ENCODE measurements at places on chromosomes 6 and 20.

GRCh38 chr6:30500421-30501355 is 11.4 kb downstream of the HLA-E start:
- no peak for DNase-seq

- DNase-seq = no peak
Measured at GRCh38 chr20:59134182-59134581, 29.4 kb upstream of the ZNF831 start.

- DNase-seq = no peak
Measured at GRCh38 chr20:48162621-48163020, 377.3 kb upstream of the SULF2 start.

DNA sequence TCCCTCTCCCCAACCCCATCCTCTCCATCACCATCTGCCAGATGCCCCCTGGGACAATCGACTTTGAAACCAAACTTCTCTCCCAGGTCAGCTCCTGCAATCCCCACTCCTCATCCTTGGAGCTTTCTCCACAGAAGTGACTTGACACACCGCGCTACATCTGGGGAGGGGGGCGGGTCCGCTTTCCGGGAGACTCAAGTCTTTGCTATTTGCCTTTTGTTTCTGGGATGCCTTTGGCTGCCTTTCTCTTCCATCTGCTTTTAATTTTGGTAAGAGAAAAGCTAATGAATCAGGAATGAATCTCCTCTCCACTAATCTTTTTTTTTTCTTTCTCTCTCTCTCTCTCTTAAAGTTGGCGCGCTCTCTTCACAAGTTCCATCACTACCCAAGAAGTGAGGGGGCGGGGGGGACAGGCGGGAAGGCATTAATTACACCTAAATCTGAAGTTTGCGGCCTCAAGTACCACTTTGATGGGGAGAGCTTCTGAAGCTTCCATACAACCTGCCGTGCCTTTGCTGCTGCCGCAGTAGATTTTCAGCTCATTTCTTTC is 664 bp upstream of the TPBG start:
- DNase-seq = no peak

- DNase-seq = no peak
Measured at GRCh38 chr6:169700296-169700695, 1.5 kb downstream of the WDR27 start.

DNA sequence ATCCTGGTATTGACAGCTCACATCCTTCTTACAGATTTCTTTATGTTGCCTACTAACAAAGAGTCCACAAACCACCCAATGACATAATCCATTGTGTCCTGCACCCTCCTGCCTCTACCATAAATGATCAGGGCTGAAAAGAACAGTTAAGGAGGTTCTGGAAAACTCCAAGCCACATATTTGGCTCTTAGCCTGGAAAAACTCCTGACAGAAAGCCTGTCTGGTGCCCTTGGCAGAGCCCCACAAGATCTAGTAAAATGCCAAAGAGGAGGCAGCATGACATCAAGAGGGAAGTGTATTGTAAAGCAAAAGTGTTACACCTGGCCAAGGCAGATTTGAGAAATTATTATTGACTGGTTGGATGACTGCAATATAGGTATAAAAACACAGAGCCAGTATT is 126.4 kb upstream of the VGLL2 start:
- no peak for DNase-seq

DNA sequence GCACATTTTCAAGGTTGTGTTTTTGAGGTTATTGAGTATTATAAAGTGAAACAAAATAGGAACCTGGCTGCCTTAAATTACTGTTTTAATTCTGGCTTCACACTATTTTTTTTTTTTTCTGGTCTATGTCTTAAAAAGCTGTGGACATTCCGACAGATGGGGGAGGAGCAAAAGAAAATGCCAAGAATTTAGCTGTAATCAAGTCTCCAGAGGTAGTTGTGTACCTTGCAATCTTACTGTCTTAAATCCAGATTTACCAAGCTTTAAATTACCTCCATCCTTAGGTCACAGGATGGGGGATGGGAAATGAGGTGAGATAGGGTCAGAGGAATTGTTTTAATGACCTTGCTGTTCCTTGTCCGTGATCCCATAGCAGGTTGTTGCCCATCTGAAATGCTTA is 182.8 kb downstream of the UTRN start:
- no peak for DNase-seq

DNA sequence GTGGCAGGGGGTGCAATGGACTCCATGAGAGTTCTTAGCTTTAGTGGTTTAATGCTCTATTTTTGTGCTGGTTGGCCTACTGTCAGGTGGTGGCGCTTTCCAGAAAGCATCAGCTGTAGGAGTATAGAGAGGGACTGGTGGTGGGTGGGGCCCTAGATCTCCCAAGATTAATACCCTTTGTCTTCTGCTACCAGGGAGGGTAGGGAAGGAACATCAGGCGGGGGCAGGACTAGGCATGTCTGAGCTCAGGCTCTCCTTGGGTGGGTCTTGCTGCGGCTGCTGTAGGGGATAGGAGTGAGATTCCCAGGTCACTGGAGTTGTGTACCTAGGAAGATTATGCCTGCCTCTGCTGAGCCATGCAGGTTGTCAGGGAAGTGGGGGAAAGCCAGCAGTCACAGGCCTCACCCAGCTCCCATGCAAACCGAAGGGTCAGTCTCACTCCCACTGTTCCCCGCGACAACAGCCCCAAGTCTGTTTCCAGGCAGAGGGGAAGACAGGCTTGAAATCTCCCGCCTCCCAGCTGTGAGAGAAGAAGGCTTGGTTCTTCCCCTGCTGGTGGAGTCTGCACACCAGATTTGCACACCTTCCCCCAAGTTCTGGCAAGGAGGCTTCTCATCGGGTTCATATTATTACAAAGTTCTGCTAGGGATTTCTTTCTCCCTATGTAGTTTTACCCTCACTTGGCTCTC is 46.7 kb upstream of the PKIB start:
- DNase-seq = no peak

DNA sequence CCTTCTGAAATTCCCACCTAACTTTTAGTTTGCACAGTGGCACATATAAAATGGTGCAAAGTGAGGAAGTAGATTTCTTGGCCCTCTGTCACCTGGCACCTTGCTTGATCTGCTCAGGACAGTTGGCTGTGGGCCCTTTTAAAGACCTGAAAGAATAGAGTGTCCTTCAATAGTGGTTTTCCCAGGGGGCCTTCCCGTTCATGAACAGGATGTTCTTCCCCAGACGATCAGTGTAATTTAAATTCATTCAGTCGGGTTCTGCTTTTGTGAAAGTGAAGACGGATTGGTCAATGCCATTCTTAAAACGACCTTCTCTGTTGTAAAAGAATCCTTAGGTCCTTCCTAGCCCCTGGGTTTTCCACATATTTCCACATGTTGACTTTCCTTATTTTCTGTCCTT is 178.5 kb downstream of the SASH1 start:
- peak; percentile 8 for DNase-seq

GRCh38 chr20:14569641-14570040 is 232.2 kb upstream of the FLRT3 start:
- DNase-seq = no peak

- no peak for DNase-seq
Measured at GRCh38 chr6:132584698-132585097, 4.8 kb downstream of the TAAR5 start.

DNA sequence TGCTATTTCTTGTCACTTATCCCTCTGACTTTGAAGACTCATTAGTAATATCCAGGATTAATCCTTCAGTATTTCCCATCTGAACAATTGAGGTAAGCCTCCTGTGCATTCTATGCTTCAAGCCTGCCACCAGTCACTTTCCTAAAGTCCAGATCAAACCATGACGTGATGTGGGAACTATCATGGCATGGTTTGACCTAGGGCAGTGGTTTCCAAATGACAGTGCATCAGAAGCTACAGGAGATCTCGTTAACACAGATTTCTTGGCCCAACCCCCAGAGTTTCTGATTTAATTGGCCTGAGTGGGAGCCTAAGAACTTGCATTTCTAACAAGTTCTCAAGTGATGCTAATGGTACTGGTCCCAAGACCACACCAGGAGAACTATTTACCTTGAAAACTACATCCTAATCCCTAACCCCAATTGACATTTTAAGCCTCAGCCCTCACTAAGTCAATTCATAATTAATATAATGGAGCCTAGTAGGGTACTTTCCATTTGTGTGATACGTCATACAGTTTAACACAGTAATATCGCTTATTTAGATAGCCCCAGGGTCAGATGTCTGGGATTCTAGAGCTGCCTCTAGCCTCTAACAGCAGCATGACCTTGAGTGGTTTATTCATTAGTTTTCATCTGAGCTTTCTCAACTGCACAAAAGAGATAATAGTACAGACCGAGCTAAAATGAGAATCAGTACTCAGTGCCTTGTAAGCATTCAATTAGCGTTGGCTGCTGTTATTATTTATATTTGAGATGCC is 907.6 kb downstream of the TFAP2A start:
- DNase-seq = no peak

GRCh38 chr6:80642452-80642851 is 536.0 kb downstream of the BCKDHB start:
- DNase-seq = no peak

DNA sequence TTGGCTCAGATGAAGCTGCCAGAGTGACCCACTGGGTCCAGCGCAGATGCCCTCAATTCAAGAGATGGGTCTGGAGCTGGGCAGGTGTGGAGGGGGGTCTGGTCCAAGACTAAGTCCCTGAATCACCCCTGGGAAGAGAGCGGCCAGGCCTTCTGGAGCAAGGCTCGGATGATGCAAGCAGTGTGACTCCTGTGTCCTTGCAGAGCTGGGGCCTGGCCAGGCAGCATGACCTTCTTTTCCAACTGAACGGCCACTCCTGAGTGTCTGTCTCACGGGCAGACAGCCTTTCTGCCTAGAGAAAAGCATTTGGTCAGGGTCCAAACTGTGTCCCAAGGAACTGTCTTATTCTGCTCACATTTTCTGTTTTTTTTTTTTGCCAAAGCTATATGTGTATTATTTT is 42.6 kb upstream of the FNDC1 start:
- DNase-seq = peak; percentile 59

DNA sequence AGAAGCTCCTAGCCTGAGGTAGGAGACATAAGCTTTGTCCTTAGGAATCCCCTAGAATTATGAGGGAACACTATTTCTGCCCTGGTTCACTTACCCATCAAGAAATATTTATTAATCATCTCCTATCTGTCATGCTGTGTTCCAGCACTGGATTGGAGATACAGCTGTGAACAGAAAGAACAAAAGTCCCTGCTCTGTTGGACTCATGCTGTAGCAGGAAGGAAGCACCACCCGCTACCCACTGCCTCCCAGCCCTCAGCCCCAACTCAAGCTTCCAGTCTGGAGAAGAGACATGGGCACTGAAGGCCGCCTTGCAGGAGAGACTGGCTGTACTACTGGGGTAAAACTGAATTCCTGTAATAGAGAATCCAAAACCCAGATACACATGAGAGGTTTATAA is 78.0 kb downstream of the MDGA1 start:
- no peak for DNase-seq

- DNase-seq = no peak
Measured at GRCh38 chr20:54139188-54139587, 34.6 kb downstream of the CYP24A1 start.

DNA sequence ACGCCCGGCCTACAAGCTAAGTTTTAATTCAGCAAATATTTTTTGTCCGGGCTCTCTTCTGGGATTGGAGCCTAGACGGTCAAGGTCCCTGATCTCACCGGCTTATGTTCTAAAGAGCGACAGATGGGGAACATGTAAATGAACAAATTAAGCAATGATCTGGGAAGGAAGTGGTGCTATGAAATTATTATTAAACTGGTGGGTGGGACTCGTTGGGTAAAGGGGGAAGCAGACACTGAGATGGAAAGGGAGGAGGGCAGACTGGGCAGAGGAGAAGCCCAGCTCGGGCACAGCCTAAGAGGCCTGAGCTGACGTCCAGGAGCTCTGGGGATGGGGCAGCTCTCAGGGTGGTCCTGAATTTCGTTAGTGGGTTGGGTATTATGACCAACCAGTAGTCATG is 81.8 kb upstream of the AGPAT4 start:
- no peak for DNase-seq

DNA sequence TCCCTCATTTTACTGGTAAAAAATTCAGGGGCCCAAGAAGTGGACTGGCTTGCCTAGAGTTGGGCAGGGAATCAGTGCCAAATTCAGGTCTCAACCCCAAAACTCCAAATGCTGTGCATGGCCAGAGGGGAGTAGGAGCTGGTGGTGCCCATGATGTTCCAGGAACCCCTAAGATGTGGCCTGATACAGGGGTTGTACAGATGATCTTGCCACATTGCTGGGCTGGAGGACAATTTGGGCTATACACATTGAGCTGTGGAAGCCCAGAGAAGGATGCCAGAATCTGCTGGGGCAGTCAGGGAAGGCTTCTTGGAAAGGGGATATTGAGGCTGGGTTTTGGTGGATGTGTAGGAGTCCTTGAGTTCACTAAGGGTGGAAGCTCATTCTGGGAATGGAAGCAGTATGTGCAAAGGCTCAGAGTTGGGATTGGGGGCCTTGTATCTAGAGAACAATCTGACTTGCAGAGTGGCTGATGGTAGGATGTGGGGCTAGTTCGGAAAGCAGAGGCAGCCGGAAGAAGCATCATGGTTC is 38.0 kb upstream of the APCDD1L start:
- no peak for DNase-seq

GRCh38 chr20:45181639-45182038 is 6.9 kb downstream of the PI3 start:
- DNase-seq = no peak

DNA sequence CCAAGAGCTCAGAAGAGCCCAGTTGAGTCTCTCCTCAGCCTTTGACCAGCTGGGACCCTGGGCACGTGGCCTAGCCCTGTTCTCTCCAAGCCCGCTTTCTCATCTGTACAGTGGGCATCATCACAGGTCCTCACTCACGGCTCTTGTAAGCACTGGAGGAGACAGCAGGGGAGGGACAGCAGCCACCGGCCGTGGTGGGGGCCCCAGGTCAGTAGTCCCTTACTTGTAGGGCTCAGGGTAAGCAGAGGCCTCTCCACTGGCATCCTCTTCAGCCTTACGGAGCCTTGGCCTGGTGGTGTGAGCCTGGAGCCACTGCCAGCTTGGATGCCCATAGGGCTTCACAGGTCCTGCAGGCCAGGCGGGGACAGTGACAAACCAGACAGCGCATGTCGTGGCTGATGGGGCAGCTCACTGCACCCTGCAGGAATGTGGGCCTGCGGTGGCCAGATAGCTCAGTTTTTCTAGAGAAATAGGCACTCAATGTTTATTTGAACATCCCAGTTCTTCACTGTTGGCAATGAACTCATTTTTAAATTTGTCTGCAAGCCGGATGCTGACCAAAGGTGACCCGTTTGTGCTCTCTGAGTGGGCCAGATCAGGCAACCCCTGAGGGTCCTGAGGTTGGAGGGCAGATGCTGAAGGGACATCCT is 65.1 kb downstream of the ADNP start:
- no peak for DNase-seq

DNA sequence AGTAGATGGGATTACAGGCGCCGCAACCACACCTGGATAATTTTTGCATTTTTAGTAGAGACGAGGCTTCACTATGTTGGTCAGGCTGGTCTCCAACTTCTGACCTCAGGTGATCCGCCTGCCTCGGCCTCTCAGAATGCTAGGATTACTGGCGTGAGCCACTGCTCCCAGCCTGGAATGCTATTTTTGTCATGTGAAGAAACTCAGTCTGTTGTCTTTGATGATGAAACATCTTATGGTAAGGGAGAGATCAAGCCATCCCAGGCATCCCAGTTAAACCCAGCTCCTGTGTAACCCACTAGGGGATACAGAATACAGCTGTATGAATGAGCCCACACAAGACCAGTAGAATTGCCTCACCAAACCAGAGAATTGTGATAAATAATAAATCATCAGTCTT is 83.6 kb upstream of the RBM24 start:
- DNase-seq = no peak

GRCh38 chr6:123150076-123150475 is 154.0 kb downstream of the CLVS2 start:
- DNase-seq = no peak

GRCh38 chr6:96777113-96777512 is 60.2 kb downstream of the GPR63 start:
- DNase-seq = no peak

- DNase-seq = no peak
Measured at GRCh38 chr6:35381132-35381531, 38.8 kb downstream of the PPARD start.

Data from cerebellar cortex (tissue), 1 donor.